ENCODE measurements at places on chromosomes 12 and 14.

DNA sequence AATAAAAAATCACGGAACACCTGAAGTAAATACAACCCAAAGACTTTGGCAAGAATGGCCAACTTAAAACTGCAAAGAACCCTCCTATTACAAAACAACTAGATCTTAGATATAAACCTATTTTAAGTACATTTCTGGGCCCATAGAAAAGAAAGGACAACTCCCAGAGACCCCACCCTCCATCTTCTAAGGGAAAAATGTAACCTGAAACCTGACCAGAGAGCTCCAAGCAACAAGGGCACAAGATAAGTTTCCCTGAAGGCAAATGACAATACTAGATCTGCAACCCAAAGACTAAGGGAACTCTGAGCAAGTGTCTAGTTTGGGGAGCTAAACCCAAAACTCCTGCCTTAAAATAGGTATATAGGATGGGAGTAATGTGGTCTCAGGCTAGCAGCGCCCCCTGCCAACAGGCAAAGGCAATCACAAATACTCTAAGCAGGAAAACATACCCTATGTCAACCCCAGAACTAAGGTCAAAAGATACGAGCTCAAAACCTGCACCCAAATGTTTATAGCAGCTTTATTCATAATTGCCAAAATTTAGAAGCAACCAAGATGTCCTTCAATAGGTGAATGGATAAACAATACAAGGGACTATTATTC, 218.9 kb downstream of the ITPR2 start:
- peak; percentile 4 for DNase-seq

- no peak for DNase-seq
Observed at GRCh38 chr12:130351326-130351725, 13.6 kb downstream of the PIWIL1 start.

GRCh38 chr12:71642264-71642663, 21.4 kb downstream of the ZFC3H1 start:
- no peak for DNase-seq

GRCh38 chr12:13039328-13039956, 4.7 kb upstream of the FAM234B start:
- no peak for DNase-seq

GRCh38 chr12:45914090-45914489, 76.3 kb downstream of the SCAF11 start:
- no peak for DNase-seq

GRCh38 chr12:105676694-105677093, 346.2 kb downstream of the C12orf75 start:
- DNase-seq, result no peak

GRCh38 chr12:126163984-126164383, 1098.7 kb downstream of the AACS start:
- no peak for DNase-seq

GRCh38 chr12:106625976-106626375, 43.2 kb downstream of the RFX4 start:
- no peak for DNase-seq

DNA sequence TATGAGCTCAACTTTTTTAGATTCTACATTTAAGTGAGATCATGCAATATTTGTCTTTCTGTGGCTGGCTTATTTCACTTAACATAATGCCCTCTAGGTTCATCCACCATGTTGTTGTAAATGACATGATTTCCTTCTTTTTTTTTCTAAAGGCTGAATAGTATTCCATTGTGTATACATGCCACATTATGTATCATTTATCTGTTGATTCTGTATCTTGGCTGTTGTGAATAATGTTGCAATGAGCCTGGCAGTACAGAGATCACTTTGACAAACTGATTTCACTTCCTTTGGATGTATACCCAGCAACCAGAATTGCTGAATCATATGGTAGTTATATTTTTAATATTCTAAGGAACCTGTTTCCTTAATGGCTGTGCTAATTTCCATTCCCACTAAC, 19.1 kb downstream of the FBXW8 start:
- no peak for DNase-seq

DNA sequence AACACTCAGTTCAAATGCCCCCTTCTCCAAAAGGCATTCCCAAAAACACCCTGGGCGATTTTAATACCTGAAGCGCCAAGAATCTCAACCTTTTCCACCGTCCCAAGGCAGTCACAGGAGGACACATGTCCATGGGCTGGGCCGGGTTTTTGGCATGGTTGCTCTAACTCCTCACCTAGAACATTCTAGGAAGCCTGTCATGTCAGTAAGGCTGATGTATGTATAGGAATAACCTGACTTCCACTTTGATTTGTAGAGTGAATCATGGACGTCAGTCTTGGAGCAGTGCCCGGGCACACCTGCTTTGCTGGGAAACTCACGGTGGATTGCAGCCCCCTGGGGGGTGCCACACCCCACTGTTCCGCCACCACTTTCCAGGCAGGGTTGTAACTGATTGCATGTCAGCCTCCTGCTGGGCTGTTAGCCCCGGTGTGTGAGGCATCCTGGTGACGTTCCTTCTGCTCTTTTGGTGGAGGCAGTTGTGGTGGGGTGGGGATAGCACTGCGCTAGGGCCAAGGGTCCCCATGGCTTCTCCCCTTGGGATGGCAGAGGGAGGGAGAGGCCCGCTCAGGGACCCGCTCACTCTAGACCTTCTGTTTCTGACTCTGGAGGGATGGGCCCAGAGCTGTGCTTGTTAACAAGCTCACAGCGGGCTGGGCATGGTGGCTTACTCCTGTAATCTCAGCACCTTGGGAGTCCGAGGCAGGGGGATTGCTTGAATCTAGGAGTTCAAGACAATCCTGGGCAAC, 35.2 kb upstream of the FAM181A start:
- DNase-seq, result no peak

GRCh38 chr14:74852922-74853530, 22.9 kb downstream of the PROX2 start:
- no peak for DNase-seq

DNA sequence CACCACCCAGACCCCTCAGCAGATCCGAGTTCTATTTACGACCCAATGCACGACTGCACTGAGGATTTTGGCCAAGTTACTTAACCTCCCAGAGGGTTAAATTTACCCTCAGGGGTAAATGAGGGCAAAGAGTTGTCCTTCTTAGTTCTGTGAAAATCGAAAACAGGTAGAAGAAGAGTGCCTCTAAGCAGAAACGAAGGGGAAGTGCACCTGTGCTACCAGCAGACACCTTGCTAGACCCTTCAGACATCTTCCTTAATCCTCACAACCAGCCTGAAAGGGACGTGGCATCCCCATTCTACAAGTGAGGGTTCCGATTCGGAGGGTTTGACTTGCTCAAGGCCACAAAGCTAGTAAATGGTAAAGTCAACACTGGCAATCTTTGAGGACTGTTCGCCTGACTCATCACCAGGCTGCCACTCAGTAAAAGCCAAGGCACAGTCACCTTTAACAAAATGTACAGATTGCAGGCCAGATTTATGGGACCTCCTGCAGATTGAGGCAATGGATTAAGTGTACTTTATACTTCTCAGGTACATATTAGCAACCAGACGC, 1.6 kb downstream of the GSG1 start:
- no peak for DNase-seq

DNA sequence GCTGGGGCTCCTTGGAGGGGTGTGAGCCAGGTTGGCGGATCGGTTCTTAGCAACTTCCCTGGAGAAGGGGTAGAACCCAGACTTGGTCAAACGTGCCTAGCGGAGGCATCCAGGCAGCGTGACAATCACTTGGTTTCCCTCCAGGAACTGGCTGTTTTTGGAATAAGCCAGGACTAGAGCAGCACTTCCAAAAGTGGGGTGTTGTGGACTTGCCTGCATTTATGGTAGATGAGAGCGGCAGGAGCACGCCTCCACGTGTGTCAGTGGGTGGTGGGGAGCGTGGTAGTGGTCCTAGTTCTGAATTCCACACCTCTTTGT, 2.8 kb downstream of the PRMT8 start:
- peak; percentile 42 for DNase-seq

DNA sequence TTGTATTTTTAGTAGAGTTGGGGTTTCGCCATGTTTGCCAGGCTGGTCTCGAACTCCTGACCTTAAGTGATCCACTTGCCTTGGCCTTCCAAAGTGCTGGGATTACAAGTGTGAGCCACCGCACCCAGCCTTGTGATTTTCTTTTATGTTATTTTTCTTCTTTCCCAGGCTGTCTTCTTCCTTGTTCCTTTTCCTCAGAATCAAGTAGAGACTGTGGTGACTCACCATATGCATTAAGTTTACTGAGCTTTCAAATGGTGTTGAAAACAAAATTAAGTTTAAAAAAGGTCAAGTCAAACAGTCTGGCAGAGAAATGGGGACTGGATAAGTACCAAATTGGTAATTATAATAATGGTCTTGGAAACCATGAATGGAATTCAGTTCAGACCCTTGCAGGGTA, 5.7 kb downstream of the ARPC3 start:
- no peak for DNase-seq

- DNase-seq, result peak; percentile 37
Observed at GRCh38 chr12:8018666-8019581, 13.6 kb upstream of the FOXJ2 start.

DNA sequence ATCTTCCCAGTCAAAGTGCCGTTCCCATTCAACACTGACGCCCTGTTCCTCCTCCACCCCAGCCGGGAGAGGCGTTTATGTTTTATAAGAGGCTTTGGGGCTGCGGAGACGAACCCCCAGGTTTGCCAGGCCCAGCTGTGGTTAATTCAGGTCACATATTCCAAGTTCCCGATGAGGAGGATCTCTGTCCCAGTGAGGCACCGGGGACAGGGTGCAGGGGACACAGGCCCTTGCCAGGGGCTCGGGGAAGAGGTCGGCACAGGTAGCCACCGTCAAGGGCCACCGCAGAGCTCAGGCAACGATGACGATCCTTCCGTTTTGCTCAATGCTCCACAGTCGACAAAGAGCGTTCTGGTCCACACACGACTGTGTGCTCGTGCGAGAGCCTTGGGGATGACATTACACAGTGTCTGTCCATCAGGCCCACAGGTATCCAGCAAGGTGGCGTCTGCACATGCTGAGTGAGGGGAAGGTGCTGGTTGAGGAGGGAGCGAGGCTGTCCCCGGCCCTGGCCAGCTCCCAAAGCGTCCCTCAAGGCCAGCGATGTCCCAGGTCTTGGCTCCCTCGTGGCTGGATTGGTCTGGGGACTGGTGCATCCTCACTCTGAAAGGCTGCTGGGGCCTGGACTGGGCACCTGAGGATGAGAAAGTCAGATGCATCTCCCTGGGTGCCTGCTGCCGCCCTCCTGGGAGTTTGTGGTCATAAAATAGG, 189.2 kb upstream of the C14orf180 start:
- DNase-seq, result no peak

DNA sequence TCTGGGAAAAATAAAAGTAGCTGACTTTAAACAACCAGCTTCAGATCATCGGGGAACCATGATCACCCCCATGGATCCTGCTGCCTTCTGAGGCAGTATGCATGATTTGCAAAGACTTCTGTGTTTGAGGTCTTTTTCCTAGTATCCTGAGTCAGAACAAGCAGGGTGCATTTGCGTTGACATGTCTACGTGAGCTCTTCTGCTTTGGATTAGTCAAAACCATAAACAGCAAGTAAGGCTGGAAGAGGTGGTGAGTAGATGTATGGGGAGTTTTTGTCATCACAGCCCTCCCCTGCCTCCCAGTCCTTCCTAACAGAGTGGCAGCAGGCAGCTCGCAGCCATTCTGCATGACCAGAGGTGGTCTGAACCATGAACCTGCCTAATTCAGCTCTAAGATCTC, 24.1 kb downstream of the PLEKHG7 start:
- DNase-seq, result no peak

- no peak for DNase-seq
Observed at GRCh38 chr12:53676656-53677015, 753 bp upstream of the ATP5MC2 start.

DNA sequence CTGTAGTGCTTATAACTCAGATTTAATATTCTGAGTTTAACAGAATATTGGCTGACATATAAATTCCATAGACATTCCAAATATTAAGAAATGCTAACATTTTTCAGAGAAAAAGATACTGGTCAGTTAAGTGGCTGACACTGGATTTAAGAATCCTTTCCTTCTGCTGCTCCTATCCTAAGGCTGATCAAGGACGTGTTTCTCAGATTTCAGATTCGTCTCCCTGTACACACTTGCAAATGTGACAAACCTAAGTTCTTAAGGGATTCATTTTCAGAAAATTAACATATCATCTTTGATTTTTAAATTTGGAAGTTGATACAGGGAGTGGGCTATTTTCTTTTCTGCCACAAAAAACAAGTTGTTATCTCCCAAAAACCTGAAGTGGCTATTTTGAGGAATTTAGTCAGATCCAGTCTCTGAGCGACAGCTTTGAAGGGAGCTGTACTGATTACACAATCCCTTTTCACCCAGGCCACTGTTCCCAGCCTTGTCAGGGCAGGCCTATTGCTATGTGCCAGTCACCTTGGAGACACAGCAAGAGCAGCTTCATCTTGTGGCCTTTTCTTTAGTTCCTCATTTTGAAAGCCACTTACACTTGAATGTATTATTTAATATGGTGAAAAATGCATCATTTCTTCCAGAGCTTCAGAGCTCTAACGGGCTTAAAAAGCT, 370.6 kb downstream of the KCNH5 start:
- no peak for DNase-seq

- DNase-seq, result no peak
Observed at GRCh38 chr12:24177889-24178288, 228.4 kb upstream of the SOX5 start.

GRCh38 chr12:131764738-131765137, 53.8 kb downstream of the SFSWAP start:
- no peak for DNase-seq

DNA sequence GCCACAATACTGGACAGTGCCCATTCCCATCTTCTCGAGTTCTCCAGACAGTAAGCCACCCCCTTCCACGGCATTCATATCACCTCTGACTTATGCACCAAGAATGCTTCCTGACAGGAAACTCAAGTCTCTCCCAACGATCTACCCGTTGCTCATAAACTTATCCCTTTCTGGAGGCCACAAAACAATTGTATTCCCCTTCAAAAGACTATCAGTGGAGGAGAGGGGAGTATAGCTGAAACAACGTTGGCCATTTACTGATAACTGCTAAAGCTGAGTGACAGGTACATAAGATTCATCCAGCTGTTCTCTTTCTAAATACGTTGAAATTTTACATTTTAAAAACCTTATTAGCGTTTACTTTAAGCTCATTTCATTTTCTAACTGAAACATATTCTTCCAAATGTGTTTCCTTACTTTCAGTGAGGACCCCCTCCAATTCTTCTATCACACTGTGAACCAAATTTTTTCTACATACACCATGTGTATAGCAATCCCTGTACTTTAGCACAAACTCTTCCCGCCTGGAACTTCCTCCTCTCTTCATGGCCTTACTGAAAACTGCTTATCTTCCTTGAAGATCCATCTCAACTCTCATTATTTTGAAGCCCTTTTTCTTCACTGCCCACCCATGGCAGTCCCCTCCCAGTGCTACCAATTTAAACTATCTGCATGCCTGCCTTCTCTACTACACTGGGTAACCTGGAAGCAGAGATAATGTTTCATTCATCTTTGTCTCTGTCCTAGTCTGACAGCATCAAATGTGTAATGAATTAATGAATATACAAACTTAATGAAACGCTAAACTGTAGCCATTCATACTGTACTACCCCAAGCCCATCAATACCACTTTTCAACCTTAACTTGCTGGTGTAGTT, 28.8 kb downstream of the ATXN2 start:
- DNase-seq, result no peak

DNA sequence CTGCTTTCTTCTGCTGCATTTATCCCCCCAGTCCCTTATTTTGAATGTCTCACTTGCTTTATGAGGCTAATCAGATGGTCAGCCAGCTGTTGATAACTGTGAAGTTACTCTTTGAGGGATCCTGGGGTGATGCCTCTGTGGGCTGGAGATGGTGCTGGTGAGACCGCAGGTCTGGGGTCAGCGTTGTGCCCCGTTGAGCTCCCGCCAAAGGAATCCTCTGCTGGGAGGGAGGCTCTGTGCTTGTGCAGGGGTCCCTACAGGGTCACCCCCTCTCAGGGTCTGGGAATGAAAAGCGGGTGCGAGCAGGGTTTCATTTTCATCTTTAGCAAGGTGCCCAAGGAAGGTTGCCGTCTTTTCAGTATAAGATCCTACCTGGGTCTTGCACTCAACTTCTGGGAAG, 161.2 kb upstream of the RTL1 start:
- DNase-seq, result no peak
